Prostate gland (tissue), 2 donors: ENCODE measurements at places on chromosomes 5 and 9.

DNA sequence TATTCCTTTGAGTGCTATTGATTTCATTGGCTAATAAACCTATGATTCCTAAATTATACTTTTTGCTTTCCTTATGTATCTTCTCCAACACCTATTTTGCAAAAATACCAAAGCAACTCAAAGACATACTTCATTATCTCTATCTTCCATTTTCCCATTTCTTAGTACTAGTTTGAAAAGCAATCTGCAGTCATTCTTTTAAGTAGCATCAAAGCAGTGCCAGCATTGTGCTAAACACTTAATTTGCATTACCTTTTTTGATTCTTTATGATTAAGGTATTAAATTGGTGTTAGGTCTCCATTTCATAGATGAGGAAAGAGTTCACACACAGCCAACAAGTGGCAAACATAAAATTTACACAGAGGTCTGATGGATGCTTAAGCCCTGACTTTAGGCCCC is 330.3 kb downstream of the ARL15 start:
- DNase-seq, result no peak

DNA sequence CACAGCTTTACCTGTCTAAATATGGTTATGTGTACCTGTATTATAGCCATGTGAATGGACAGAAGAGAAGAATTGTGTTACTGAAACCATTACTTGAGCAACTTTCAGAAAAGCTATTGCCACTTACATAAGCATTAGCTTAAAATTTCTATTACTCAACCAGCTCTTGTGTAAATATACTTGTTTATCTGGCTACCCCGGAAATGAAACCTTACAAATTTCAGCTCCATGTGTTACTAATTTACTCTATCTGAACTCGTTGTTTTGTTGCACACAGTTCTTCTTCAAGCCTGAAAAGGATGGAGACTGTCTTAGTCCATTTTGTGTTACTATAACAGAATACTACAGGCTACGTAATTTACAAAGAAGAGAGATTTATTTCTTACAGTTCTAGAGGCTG is 22.5 kb upstream of the ADAMTSL1 start:
- DNase-seq, result no peak

GRCh38 chr5:126499853-126500342 is 76.7 kb downstream of the GRAMD2B start:
- no peak for DNase-seq

GRCh38 chr5:118224546-118224945 is 763.8 kb downstream of the DTWD2 start:
- no peak for DNase-seq

GRCh38 chr5:17398866-17399835 is 98.9 kb upstream of the TAF11L2 start:
- DNase-seq, result no peak

GRCh38 chr5:132257131-132258101 is at the start of gene PDLIM4:
TSS of gene PDLIM4 (plus strand) at chr5:132257696. CDS start at chr5:132257735, 39 bp downstream.
- DNase-seq, result peak; percentile 39

GRCh38 chr9:90019626-90020025 is 414.8 kb downstream of the GADD45G start:
- no peak for DNase-seq

DNA sequence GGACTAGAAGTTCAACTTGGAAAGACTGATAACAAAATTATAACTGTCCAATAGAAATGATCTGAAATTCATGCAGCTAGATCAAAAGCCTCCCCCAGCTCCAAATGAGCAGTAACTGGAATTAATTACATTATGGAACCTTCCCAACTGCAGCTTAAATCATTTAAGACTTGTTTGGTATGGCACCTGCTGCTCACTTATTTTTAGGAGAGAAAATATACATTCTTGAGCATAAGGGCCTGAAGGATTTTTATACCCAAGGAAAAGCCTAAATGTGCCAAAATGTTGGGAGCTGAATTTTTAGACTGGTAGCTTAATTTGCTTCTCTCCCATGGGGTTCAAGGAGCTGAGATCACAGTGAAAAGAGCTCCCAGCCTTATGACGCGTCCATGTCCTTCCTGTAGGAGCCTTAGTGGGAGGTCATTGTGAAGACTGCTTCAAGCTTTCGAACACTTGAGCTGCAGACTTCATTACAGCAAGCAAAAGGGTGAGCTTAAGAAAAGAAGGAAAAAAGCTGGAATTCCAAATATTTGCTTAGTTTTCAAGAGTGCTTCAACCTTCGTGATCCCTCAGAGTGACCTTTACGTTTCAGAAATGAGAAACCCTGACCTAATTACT is 276.0 kb downstream of the DMAC1 start:
- no peak for DNase-seq
